ENCODE measurements at places on chromosomes 4 and X.

DNA sequence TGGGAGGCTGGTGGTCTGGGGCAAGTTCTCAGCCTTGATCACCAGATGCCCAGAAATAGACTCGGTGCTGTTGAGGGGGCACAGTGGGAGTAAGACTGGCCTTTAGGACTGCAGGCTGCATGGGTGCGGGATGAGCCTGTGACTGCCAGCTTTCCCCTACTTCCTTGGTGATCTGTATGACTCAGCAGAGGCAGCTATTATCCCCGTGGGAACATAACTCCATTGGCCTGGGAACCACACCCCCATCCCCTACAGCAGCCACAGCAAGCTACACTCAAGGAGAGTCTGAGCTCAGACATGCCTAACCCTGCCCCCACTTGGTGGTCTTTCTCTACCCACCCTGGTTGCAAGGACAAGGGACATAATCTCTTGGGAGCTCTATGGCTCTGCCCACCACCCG is 20.6 kb downstream of the CLIC2 start:
- no peak for DNase-seq

DNA sequence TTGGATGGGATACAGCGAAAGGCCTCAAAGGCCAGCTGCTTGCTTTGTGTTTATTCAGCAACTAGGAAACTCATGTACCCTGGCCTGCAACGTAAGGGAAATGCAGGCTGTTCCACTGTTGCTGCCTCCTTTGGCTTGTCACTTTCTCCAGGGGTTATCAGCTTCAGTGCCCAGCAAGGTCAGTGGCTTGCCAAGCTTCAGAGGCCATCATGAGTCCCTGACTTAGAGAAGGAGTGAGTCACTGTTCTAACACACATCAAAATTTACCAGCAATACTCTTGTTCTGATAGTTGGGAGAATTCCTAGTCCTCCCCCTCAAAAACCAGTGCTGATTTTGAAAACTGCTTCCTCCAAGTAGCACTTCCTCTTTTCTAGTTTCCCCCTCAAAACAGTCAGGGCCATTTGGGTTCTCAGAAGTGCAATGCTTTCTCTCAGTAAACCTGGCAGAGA is 250.8 kb downstream of the ARHGAP24 start:
- peak; percentile 24 for DNase-seq

- DNase-seq: no peak
These were observed 175.6 kb downstream of the COL25A1 start for GRCh38 chr4:109126856-109127255.

- no peak for DNase-seq
These were observed 1348.0 kb downstream of the RAPGEF2 start for GRCh38 chr4:160450876-160451275.

GRCh38 chr4:153242839-153243324 is 38.6 kb downstream of the TRIM2 start:
- no peak for DNase-seq

DNA sequence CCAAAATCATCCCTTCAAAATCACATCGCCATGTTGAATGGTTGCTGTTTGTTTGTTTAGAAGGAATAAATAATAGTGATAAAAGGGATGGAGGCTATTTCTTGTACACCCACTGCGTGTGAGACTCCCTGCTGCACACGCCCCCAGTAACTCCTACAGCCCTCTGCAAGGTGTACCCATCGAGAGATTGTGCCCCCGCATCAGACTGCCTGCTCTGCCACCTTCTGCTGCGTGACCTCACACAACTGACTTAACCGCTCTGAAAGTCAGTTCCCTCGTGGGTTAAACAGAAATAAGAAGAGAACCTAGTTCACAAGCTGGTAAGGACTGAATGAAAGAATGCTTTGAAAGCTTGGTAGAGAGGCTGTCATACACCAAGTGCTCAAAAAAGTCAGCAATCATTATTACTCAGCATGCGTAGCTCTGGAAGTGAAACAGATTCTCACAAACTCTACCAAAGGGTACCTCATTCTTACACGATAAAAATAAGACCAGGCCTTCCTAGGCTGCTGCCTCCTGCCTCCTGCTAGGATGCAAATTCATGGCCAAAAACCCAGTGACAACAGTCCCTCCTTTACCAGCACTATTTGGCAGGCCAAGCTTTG is 147.1 kb downstream of the CPEB2 start:
- DNase-seq: no peak
